ENCODE measurements at places on chromosomes 2 and 18.

DNA sequence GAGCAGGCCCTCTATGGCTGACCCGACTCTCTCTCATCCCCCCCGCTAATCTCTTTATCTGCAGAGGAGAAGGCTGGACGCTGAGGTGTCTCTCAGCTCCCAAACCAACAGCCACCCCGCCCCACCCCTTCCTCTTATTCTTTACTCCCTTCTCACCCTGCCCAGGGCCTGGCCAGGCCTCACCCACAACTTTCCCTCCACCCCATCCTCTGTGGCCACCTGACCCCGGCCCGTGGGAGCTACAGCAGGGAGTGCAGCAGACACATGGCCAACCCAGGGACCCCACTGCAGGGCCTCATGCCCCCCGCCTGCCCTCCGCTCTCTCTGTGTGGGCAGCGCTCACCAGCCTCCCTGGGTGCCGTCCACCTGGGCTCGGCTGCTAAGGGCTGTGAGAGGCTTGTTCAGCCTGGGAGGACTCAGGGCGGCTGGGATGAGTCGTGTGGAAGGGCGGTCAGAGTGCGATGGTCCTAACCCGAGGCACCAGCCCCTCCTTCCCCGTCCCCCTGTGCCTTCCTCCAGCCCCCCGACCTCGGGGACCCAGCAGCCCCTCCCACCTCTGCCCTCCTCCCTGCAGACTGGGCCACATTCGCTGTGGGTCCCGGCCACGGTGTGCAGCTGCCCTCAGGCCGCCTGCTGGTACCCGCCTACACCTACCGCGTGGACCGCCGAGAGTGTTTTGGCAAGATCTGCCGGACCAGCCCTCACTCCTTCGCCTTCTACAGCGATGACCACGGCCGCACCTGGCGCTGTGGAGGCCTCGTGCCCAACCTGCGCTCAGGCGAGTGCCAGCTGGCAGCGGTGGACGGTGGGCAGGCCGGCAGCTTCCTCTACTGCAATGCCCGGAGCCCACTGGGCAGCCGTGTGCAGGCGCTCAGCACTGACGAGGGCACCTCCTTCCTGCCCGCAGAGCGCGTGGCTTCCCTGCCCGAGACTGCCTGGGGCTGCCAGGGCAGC lies 6.8 kb downstream of the NEU4 start:
- DNase-seq, result no peak

DNA sequence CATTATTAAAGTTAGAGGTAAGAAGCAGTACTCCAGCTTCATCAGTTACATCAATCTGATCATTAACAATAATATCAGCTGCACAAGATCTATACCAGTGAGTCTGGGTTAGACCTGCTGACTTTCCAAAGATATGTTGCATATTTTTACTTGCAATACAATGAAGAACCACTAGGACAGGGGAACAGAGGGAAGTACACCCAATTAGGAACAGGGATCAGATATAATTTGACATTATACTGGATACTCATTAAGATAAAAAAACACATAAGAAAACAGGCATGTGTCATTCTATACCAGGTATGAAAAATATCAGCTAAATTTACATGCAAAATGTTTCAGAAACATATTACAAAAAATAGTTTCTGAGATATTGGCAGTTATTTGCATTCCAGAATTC lies 995.1 kb upstream of the DDX18 start:
- DNase-seq, result no peak

DNA sequence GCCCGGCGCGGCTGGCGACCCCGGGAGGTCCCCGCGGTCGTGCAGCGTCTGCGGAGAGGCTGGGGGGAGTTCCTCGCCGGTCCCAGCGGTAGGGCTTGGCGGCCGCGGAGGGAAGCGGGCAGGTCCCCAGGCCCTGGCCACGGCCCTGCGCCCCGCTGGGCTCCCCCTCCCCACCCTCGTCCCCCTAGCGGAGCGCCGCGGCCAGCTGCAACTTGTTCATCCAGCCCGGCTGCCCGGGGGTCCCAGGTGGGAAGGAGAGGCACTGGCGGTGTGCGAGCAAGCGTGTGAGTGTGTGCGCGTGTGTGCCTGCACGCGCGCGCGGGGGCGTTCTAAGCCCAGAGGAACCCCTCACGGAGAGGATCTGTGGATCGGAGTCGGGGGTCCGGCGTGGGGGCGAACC lies 1.3 kb downstream of the PTPRM start:
- no peak for DNase-seq

GRCh38 chr18:76936877-76937276 lies 114.5 kb downstream of the ZNF236 start:
- DNase-seq, result no peak

DNA sequence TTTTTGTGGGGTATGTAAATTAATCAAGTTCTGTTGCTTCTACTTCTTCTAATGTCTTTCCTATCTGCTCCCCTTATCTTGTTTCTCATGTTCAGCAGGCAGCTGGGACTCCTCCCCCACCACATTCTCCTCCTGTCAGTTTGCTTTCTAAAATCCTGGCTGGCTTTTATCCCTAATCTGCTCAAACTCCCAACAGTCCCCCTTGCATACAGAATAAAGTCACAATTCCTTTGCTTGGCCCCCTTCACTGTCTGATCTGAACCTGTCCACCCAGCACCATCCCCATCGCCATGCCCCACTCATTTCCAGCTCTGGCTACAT lies 2.2 kb downstream of the CFAP221 start:
- no peak for DNase-seq

DNA sequence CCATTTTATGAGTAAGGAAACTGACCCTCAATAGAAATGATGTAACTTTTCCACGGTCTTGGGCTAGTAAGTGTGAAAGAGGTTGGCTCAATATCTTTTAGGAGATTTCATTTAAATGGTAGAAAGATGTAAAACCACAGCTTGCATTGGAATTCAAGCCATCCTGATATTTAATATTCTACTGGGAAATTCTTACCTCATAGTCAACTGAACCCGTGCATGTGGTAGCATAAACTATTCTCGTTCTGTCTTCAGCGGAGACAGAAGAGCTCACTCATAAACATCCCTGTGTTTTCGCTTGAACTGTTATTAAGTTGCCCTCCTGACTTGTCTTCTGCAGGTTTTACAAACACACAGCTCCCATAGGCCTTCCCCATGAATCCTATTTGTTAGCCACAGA lies 8.5 kb upstream of the SPATS2L start:
- DNase-seq, result no peak

DNA sequence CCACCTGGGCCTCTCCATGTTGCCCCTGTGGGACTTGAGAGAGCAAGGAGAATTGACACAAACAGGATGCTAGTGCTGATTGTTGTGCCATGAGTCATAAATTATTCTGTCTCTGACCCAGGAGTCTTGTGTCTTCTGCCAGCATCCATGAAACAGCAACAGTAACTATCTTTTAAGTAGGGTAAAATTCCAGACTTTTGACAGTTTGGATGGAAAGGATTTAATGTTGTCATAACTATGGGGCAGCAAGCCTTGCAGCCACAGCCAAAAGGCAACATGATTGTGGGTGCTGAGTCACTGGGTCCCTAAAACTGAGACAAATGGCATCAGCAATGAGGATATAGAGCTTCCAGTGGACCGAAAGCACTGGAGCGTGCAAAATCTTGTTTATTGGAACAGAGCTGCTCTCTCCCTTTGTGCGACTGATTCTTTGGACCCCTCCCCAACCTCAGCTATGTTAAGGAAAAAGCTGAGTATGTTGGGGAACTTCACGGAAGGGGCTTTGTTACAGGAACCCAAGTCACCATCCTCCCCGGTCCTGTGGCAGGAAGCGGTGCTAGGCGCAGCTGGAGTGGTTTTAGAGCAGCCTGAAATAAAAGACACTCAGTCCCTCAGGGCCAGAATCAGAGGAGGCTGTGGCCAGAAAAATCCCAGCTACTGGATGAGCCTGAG lies 9.6 kb upstream of the ITPRIPL1 start:
- DNase-seq, result no peak

DNA sequence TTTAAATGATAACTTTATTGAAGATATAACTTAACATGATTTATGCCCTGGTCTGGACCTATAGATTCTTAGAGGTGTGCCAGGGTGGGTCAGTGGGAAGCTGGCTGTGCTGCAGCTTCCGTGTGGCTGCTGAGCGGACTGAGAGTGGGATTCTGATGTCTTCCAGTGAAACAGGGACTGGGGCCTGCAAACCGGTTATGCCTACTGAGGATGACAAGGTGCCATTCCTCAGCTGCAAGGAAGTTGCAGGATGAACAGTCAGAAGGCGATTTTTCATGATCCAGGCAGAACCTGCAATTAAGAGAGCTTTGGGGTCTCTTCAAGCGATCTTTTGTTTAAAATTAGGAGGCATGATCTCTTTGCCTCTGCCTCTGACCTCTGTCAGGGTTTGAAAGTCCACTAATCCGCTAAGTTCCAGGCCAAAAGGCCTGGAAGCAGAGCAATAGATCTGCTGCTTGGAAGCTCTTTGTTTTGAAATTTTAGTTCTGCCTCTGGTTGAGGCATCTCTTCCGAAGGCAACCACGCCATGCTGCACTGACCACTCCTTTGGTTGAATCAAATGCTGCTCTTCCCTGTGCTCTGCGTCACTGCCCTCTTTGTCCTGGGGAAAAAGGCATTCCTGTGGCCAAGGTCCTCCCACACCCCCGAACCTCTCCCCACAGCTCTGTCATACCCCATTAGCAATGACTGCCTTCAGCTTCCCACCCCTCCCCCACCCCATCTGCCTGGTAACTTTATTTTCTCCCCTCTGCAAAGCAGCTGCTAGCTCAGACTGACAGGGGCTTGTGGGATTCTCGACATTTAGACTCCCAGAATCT lies 2.0 kb downstream of the TMEM169 start:
- no peak for DNase-seq

DNA sequence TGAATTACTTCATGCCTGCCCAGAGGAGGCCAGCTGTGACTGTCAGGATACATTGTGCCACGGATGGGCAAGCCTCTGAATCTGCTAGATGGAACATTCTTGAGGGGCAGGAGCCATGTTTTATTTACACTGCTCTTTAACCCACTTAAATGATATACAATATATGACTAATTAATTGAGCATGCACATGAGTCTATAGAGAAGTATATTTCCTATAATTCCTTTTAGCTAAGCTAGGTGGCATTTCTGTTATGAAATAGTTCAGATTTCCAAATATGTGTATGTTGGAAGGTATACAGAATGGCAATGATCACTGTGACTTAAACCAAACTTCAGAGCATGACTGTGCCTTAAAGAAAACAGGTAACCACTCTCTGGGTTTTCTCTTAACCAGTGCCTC lies 131.7 kb downstream of the RAB3GAP1 start:
- DNase-seq, result no peak

DNA sequence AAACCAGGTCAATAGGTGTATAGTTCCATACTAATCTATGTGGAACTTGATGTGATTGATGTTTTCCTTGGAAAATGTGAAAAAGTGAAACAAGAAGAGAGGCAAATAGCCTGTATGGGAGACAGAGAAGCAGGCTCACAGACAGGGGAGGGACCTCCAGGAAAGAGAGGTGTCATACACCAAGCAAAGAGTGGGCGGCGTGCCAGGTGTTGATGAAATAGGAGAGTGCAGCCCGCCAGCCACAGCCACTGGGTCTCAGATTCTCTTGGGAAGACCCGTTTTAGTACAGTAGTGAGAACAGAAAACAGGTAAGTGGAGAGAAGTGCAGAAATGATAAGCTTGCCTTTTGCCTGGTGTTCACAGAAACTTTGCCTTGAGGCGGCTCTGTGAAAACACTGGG lies 301.9 kb downstream of the ZNF407 start:
- no peak for DNase-seq

- DNase-seq, result no peak
Measured at GRCh38 chr2:172082944-172083627, 2.2 kb upstream of the DLX1 start.

DNA sequence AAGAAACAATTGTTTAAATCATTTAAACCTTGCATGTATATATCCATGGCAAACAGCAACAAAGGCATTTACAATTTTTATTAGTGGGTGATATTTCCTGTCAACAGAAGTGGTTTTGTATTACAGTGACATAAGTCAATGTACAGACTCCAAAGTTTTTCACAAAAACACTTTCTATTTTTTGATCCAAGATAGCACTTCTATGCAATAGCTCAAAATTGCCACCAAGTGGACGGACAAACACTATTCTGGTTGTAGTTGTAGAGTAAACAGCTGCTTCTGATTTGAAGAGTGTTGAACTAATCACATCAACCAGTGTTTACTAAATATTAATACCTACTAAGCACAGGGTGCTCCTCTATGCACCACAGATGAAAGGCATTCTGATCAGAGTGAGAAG lies 421.4 kb downstream of the NCKAP5 start:
- no peak for DNase-seq

DNA sequence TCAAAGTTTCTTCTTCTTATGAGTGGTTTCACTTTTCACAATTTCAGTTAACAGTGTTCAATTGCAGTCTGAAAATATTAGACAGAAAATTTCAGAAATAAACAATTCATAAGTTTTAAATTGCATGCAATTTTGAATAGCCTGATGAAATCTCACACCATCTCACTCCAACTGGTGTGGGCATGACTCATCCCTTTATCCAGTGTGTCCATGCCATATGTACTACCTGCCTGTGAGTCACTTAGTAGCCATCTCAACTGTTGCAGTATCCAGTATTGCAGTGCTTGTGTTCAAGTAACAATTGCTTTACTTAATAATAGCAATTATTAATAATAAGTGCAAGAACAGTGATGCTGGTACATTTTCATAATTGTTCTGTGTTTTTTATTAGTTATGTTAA lies 1202.5 kb downstream of the DSC3 start:
- DNase-seq, result no peak

DNA sequence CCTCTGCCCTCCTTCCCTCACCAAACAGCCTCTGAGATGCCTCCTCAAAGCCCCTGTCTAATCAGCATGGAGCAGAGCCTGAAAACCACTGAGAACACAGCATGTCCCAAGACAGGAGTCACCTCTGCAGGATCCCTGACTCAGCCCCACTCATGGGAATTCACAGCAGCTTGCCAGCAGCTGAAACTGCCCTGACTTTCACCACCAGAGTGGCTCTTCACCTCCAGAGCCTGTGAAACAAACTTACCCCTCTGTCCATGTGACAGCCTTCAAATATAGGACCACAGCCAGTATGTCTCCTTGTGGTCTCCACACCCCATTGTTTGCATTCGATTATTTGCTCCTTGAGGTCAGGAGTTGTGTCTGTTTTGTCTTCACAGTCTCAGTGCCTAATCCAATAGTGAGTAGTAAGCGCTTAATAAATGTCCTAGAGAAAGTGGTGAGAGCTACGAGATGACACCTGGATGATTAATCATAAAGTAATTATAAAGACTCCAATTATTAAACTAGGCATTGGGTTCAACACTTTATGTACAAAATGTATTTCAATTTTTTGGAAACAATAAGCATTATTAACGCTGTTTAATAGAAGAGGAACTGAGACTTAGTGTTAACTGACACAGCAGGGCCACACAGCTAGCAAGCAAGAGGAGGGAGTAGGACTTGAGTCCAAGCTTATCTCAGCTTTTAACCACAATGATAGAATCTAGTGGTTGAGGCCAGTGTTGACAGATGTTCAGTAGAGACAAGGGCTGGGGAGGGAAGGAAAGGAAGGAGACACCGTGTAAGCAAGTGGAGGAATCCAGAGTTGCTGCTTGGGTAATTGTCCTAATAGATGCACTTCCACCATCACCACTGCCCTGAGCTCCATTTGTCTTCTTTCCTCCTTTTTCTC lies 358.7 kb upstream of the TNP1 start:
- DNase-seq, result no peak

DNA sequence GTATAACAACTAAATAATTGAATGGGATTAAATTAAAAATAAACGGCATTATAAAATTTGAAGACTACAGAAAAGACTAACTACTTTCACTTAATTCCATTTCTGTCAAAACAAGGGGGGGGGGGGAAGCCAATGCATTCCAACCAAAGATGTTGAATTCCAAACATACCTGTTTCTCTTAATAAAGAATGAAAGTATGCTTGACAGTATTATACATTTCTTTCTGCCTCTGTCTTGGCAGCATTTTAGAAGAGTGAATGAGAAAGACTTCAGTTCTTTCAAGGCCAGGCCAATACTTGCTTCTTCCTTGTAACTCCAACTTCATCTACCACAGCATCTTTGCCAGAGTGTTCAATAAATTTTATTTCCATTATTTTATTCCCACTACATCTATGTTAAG lies 65.9 kb downstream of the PDE11A start:
- DNase-seq, result no peak

All from stimulated activated CD4-positive, alpha-beta T cell treated with anti-CD3 and anti-CD28 coated beads, Interleukin-1b, Interleukin-23, amount 100 ng/mL, for 1 hour (primary cell).